Fibroblast of villous mesenchyme (primary cell): ENCODE measurements at places on chromosomes 4 and X.

DNA sequence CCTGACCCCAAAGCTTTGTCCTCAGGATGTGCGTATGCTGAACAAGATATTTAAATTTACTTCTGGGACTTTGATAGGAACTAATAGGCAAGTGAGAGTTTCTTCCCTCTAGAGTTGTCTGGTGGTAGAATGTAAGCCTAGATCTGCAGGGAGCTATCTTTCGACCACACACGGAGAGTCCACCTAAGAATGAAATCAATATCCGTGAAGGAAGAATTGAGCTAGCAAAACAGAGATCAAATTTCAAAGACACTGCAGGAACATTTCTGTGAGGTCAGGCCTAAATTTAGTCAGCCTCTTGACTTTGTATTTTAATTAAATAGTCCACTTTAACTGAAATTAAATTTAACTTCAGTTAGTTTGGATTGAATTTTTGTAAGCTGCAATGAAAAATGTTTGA lies 871.3 kb downstream of the RAB28 start:
- no peak for DNase-seq

DNA sequence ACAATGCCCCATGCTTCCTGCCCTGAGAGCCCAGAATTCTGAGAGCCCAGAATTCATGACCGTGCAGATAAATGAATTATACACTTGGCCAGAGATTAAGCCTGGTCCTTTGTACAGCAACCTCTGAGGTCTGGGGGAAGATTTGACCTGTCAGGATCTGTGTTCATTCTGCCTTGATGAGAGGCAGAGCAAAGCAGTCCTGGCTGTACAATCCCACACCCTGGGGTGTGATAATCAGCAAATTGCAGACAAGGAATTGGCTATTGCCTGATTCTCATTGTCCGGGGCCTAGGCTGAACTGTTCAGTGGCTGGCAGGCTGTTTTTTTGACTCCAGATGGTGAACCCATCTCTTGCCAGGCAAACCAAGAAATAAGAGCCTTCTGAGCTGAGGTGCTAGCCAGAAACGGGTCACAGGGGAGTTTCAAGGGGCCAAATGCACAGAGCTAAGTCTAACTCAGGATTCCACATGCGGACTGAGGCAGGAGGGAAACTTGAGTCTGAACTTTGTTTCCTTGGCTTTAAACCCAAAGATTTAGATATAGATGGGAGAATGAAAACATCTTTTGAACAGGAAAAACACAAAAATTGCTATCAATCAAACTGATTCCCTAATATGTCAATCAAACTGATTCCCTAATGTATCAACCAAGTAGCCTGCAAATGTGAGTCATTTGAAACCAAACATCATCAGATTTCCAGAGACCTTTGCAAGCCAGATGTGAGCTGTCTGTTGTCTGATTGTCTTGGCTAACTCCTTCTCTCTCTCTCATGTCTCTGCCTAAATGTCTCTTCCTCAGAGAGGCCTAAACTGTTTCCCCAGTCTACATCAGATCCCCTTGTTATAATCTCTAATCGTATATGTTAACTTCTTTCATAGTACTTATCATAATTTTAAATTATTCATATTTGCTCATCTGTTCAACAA lies 159.3 kb downstream of the ATG4A start:
- DNase-seq, result peak; percentile 10

GRCh38 chr4:142352712-142353111 lies 493.4 kb downstream of the INPP4B start:
- DNase-seq, result no peak

GRCh38 chr4:74322301-74322700 lies 14.0 kb downstream of the EPGN start:
- DNase-seq, result no peak

DNA sequence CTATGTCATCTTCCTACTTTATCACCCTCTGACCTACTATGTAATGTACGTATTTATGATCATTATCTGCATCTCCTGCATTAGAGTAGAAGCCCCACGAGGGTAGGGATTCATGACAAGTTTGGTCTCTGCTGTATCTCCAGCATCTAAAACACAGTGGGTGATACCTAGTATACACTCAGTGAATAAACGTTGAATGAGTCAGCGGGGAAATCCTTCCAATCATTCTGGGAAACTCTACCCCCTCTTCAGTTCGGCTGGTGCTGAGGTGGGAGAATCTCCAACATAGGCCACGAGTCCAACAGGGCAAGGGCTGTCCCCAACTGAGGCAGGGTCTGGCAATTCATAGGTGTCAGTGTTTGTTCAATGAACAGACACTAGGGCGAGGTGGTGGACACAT lies 74.4 kb upstream of the EFNB1 start:
- DNase-seq, result no peak

DNA sequence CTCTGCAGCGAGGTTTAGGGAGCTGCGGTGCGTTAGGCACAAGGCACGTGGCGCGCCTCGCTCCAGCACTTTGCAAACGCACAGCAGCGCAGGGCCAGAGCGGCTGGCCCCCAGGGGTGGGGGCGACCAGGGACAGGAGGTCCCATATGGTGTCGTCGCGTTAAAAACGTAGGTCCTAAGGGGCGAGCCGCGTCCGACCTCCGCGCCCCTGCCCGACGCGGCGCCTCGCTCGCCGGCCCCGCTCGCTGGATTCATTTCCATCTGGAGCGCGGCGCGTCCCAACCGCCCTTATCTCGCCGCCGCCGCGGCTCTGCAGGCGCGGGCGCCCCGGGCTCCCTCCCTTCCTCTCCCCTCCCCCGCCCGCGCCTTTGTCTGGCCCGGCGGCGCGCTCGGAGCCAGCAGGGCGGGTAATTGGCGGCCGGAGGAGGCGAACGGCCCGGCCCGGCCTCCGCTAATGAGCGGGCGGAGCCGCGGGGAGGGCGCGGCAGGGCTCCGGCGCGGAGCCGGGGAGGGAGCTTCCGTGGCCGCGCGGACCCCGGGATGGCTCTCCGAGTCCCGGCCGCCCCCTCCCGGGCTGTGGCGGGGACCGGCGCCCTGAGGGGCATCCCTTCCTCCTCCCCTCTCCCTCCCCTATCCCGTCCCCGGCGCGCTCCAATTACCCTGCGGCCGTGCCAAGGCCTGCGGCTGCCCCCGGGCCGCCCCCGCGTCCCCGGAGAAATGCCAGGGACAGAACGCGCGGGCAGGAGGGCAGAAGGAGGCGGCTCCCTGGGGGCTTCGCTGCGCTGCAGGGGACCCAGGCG lies 409.0 kb downstream of the BCOR start:
- peak; percentile 34 for DNase-seq

DNA sequence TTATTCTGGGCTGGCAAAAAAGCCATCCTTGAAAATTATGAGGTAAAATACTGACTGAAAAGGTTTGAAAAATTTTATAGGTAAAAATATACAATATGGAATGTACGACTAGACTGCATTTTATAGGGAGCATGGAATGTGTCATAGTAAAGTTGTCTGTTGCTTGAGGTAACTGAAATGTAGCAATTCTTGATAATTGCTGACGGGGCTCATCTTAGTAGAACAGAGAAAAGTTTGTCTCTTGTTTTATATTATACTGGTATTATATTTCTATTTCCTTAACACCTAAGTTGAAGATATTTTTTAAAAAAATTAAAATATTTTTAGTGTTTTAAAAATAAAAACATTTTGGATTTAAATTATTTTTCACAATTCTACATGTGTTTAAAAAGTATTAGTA lies 11.0 kb downstream of the GRIA2 start:
- no peak for DNase-seq

- no peak for DNase-seq
These were observed 168.4 kb upstream of the TENM3 start for GRCh38 chr4:182074810-182075209.

DNA sequence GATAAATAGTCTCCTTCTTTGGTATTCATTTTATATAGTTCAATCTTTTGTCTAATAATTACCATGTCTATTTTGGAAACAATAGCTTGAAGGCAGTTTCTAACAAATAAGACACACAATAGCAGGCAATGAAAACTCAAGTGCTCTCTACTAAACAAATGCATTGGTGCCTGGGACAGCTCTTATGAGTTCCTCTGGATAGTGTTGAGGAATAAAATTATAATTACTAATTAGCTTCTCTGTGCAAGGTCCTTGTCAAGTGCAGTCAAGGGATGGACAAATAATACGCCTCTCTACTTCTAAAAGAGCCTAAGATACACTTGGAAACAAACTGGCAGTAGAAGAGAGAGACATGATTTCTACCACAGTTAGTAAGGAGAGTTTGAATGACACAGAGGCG lies 229.0 kb upstream of the GLRA2 start:
- DNase-seq, result no peak
